ENCODE measurements at places on chromosomes 1 and 21.
A peak's percentile ranks its signal among the peaks of the same experiment; 100 is the strongest.

- no peak for DNase-seq
Observed at GRCh38 chr1:43381612-43382011, 8.0 kb downstream of the MED8 start.

- no peak for DNase-seq
Observed at GRCh38 chr1:216627252-216627651, 96.0 kb downstream of the ESRRG start.

GRCh38 chr1:30798389-30799232 lies 41.0 kb upstream of the LAPTM5 start:
- DNase-seq = no peak

DNA sequence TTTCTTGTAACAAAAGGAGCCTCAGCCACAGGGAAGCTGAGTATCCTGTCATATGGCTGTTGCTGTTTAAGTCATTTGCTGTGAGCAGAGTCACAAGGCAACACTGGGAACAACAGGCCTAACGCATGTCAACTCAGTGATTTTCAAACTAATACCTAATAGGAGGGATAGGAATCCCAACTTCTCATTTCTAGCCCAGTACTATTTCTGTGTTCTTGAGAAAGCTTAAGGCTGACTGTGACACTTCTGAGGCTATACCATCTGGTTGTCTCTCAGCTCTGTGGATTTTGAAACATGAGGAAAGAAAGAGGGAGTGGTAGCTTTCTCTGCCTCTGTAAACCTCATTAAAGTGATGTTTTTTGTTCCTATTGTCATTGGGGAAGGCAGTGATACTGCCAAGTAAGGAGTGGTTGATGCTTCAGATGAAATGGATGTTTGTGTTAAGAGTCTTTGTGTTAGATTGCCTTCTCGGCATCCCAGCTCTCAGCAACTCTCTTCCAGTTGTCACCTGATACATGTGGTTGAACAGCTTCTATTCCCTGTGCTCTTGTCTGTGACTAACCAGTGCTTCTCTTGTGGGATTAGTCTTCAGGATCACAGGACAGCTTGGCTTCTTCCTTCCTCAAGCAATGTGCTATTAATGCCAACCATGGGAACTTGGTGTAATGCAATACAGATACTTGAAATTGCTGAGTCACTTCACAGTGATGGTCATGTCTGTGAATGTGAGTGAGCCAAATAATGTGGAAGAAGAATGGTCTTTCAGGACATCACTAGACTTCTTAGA lies 166.8 kb upstream of the IVNS1ABP start:
- no peak for DNase-seq

- DNase-seq = no peak
Observed at GRCh38 chr1:234246638-234247116, 126.6 kb upstream of the COA6 start.

DNA sequence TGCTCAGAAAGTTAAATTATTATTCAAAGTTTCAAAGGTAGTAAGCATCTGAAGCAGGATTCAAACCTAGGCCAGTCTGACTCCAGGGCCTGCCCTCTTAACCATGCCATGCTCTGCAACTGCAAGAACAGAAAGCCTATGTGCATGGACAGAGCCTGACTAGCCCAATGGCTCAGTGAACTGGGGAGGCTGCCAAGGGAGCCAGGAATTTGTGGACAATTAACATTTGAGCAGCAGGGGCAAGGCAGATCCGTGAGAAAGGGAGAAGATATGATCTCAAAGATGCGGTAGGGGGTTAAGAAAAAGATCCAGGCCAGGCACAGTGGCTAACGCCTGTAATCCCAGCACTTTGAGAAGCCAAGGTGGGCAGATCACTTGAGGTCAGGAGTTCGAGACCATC lies 6.5 kb upstream of the ATP1A4 start:
- DNase-seq = no peak

GRCh38 chr21:36193200-36193599 lies 36.6 kb downstream of the DOP1B start:
- no peak for DNase-seq

GRCh38 chr1:84573481-84573966 lies 716 bp downstream of the CTBS start:
- peak; percentile 60 for DNase-seq

- DNase-seq = no peak
Observed at GRCh38 chr21:32807717-32808380, 36.3 kb upstream of the PAXBP1 start.

DNA sequence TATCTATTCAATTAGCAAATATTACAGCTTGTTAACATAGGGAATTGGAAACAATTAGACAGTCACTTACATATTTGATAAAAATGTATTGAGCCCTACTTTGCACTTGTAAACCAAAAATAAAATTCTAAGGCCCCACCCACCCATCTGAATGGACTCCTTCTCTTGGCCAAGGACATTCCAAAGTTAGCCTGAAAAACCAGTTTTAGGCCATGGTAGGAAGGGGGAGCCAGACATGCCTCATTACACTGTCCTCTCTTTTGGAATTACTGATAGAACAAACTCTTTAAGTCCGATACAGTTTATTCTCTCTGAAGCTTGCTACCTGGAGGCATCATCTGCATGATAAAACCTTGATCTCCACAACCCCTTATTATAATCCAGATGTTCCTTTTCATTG lies 28.0 kb upstream of the TSPAN2 start:
- DNase-seq = no peak

- DNase-seq = no peak
Observed at GRCh38 chr1:20035114-20035513, 34.9 kb upstream of the PLA2G5 start.

All from activated CD4-positive, alpha-beta T cell treated with anti-CD3 and anti-CD28 coated beads, Interleukin-2, amount 10 ng/mL, durations not matched to agents 24 days and 14 days (primary cell).